ENCODE measurements at places on chromosomes 5 and 9.

DNA sequence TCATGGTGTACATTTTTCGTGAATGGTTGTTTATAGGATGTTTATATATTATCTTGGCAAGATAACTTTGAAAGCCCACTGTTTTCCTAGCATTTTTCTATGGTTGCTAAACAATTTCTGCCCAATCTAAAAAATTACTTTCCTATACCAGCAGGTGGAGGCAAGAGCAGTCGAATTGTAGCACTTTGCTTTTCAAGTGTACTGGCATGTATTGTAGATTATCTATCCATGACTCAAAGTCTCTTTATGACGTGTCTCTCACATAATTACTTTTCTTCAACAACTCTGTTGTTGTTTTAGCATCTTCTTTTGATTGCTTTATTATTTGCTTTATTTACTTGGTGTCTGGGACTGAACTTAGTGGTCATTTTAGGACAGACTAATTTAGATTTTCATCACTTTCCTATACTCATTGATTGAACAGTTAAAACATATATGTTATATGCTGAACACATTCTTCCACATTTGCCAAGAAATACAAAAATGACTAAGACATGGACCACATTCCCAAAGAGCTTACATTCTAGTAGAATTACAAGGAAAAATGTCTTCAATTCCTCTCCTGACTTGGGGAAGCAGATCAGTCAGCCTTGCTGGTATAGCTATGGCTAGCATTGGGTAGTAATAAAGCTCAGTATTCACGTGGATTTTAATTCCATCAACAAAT is 20.7 kb downstream of the NLN start:
- H3K27ac ChIP-seq = no peak overlapping the region
- no peak overlapping the region for H3K4me3 ChIP-seq
- no peaks in the 10 kb centered on the region for H3K4me1 ChIP-seq
- DNase-seq = no peak
- no peaks in the 10 kb centered on the region for H3K27me3 ChIP-seq
- no peaks in the 10 kb centered on the region for H3K36me3 ChIP-seq

GRCh38 chr5:62461561-62461960 is 49.0 kb downstream of the IPO11 start:
- H3K4me3 ChIP-seq = no peak overlapping the region
- DNase-seq = no peak
- H3K27ac ChIP-seq = no peak overlapping the region
- no peaks in the 10 kb centered on the region for H3K27me3 ChIP-seq
- no peaks in the 10 kb centered on the region for H3K36me3 ChIP-seq

DNA sequence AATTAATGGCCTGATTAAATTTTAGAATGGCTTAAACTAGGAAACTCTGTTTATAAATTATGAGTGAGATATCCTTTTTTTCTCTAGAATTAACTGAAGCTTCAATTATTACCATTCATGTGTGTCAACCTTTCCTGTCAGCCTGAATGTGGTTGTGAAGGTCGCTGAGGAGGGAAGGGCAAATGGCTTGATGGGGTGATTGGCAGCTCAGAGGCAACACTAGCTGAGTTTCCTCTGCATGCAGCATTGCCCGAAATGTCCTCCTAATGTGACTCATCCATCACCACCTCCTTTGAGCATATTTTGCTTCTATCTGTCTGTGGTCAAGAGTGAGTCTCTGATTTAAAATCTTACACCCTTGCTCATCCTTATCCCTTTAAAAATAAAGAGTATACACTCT is 281.9 kb downstream of the TENT4A start:
- H3K27ac ChIP-seq = no peak overlapping the region
- no peaks in the 10 kb centered on the region for H3K4me1 ChIP-seq
- no peak for DNase-seq
- H3K4me3 ChIP-seq = no peak overlapping the region
- H3K36me3 ChIP-seq = no peaks in the 10 kb centered on the region
- no peaks in the 10 kb centered on the region for H3K27me3 ChIP-seq

DNA sequence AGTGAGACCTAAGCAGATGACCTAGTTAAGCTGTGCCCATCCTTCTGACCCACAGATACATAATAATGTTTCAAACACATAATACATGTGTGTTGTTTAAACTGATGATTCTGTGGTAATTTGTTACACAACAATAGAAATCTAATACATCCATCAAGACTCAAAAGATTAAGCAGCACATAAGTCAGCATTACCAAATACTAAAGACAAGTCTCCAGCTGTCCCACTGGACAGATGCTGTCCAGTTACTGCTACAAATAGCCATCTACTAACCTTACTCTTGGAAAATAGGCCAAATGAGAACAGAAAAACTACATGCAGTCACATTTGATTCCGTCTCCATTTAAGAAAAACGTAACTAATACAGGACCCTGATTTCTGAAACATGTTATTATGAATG is 10.8 kb downstream of the TRMO start:
- no peak overlapping the region for H3K27ac ChIP-seq
- no peaks in the 10 kb centered on the region for H3K36me3 ChIP-seq
- DNase-seq = no peak
- H3K27me3 ChIP-seq = no peaks in the 10 kb centered on the region

DNA sequence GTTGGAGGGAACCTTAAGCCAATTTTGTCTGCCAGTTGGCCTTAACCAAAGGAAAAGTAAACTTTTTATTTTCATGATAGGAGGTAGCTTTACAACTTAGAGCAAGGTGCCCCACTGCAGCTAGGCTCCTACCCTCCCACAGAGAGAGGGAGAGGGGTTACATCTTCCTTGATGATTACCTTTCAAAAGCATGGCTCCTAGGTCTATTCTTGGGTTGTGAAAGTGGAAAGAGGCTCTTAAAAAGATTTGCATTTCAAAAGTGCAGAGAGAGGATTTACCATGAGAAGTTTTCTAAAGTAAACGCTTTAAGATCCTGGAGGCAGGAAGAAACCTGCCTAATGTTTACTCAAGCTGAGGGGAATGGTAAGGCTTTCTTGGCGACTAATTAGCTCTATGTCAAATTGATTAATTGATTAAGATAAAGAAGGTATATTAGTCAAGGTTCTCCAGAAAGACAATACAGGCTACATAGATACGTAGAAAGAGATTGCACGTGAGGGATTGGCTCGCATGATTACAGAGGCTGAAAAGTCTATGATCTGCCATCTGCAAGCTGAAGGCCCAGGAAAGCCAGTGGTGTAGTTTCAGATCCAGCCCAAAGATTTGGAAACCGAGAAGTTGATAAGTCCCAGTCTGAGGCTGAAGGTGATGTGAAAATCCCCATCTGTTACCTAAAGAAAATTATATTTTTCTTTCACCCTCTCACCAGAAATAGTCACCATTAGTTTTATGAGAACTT is 333.8 kb upstream of the CTNND2 start:
- no peaks in the 10 kb centered on the region for H3K36me3 ChIP-seq
- DNase-seq = no peak
- H3K4me1 ChIP-seq = no peaks in the 10 kb centered on the region
- no peak overlapping the region for H3K4me3 ChIP-seq
- no peak overlapping the region for H3K27ac ChIP-seq
- H3K27me3 ChIP-seq = no peaks in the 10 kb centered on the region
